ENCODE measurements at places on chromosomes 4 and X. TPM values are rescaled to one million over a fixed set of nuclear protein-coding genes. Genes with fewer than 3 reads are reported as not detected.

- DNase-seq: no peak
These were observed 186.4 kb downstream of the BCOR start for GRCh38 chrX:39911278-39911897.

The ZCCHC18 gene
- polyA plus RNA-seq: 0.22 TPM

The SYTL5 gene
- 1.1 TPM for polyA plus RNA-seq

The SPIN2B gene
- 9.6 TPM for polyA plus RNA-seq

Measured in A549 (cell line).